Activated naive CD8-positive, alpha-beta T cell treated with anti-CD3 and anti-CD28 coated beads for 36 hours (primary cell): ENCODE measurements at places on chromosomes 2 and 18. TPM values are rescaled to one million over a fixed set of nuclear protein-coding genes. Genes with fewer than 3 reads are reported as not detected.

DNA sequence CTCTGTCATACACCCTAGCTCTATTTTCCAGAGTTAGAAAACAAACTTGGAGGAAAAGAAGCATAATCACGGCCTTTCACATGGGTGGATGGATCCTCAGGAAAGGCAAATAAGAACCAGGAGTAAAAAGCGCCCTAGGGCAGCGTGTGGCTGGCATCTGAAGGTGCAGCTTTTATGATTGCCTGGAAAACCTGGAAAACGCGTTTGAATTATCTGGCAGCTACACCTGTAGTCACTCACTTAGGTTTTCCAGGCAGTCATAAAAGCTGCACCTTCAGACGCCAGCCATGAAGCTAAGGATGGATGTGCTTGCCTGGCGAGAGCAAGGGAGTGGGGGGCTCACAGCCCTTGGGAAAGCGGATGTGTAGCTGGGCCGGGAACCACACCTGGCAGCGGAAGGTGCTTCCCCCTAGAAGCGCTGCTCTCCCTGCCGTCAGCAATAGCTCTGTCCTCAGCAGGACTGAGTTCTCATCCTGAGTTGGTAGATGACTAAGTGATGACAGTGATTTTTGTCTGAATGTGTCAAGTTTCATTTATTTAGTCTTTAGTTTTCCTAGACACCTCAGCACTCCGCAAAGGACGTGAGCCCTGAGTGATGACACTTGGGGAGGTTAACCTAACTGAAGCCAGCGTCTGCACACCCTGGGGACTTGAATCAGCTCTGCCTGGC, 82.0 kb downstream of the DCDC2C start:
- no peak for DNase-seq

TMEFF2 gene
- not detected for total RNA-seq

GKN1 gene
- total RNA-seq: not detected

DNA sequence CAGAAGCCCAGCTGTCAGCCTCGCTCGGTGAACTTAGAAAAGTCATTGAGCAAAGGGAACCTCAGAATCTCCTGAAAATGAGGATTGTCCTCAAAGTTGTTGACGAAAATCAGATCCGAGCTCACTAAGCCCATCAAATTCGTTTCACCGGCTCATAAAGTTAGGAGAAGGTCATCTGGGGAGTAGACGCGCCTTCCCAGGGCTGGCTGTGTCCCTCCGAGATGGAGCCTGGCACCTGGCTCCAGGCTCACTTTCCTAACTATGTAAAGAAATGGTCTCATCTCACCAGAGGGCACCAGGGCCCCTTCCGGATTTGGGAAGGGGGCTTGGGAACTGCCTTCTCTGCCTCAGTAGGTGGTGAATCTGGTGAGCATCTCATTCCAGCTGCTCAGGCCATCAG, 145.5 kb downstream of the PXDN start:
- no peak for DNase-seq

DNA sequence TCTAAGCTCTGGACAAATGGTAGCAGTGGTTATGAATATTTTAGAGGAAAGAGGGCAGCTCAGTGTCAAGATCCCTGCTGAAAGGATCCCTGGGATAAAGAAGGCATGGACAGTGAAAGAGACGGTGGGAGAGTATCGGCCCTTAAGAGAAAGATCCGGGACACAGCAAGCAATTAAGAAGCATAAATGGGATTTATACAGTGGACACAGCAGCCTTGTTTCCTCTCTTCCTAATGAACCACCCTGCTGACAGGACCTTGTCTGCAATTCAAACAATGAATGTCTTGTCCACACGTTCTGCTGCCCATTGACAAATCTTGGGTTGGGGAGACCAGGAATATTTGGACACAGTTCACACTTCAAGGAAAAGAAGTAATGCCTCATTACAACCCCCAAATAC, 16.5 kb downstream of the CPLX4 start:
- DNase-seq: no peak

DNA sequence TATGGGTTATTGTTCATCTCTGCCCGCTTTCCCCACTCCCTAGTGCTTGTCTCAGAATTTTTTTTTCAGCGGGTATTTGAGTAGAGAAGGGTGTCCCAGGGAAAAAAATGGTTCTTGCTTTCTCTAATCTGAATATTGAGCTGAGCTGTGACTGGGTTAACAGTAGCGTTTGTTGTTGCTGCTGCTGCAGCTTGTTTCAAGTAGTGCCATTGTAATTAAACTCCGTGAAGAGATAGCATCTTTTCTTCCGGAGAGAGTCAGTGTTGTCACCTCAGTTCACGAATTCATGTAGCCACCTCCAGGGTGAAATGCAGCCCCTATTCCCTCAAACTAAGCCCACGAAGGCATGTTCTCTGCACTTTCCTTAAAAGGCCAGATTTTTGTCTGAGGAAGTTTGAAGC, 1.5 kb upstream of the AAK1 start:
- no peak for DNase-seq

DNA sequence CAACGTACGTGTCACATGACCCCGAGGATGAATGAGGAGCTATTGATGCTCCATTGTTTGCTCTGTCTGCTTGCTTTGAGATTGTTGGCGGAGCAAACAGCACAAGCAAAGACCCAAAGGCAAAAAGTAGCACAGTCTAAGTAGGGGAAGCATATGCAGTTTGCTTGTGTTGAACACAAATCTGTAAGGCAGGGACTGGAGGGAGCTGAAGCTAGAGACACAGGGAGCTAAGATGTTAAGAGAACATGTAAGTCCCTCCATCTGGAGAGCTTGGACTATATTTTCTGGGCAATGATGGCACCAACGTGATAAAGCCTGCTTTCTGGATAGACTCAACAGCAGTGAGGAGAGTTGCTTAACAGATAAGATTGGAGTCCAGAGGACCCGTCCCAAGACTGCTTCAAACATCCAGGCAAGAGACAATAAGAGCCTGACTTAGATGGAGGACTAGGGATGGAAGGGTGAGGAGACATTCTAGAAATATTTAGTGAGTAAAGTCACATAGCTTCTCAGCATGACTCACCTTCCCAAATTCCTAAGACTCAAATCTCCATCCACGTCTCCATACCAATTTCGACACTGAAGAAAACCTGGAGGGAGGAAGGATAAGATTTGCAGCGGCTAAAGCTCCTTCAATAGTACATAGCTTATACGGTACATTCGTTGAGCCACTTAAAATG, 88.1 kb upstream of the KLF7 start:
- no peak for DNase-seq

FBLN7 gene
- 9.4 TPM for total RNA-seq

RESP18 gene
- total RNA-seq: not detected

HMSD gene
- total RNA-seq: 1.8 TPM

FEV gene
- not detected for total RNA-seq

- DNase-seq: no peak
These were observed 8.2 kb downstream of the GDF7 start for GRCh38 chr2:20674974-20675679.

MPHOSPH10 gene
- 69.5 TPM for total RNA-seq

- DNase-seq: no peak
These were observed 120.8 kb downstream of the GLI2 start for GRCh38 chr2:120856421-120856862.

DNA sequence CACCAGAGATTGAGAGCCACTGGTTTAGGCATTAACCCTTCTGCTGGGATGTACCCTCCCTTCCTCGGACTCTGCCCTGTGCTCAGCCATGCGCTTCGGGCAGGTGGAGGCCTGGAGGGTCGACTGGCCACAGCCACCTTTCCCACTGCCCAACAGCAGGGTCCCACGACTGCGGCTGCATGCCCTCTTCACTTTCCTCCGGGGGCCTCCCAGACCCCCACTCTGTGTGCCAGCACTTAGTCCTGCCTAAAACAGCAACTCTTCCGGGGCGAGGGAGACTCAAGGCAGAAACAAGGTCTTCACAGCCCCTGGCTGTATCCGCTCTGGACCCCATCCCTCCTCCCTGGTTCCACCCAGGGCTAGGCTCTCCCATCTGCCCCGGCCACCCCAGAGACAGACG, 31.3 kb upstream of the BIN1 start:
- no peak for DNase-seq

- no peak for DNase-seq
These were observed 22.8 kb downstream of the CRACDL start for GRCh38 chr2:98912957-98913915.

GRCh38 chr2:132522901-132523300, 106.3 kb downstream of the GPR39 start:
- DNase-seq: no peak

DNA sequence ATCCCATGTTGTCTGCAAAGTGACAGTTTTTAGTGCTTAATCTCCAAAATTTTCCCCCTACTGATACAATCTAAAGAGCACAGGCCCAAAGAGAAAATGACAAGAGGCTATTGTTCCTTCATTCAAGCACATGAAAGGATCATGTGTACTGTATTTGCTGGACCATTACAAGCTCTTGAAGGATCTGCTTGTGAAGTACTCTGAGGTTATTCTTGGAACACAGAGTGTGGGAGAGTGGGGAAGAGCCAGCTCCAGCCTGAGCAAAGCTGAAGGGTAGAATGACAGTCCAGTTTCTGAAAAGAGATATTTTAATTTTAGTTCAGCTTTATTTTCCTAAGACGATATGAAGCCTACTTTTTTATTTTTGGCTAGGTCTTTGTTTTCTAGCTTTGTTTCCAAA, 112.2 kb downstream of the GALNT3 start:
- no peak for DNase-seq

IL36RN gene
- total RNA-seq: not detected

GRCh38 chr2:179622112-179622511, 239.3 kb downstream of the ZNF385B start:
- no peak for DNase-seq

GRCh38 chr2:73212098-73212447, 2.0 kb upstream of the SMYD5 start:
- DNase-seq: no peak

NEU2 gene
- not detected for total RNA-seq

- no peak for DNase-seq
These were observed 3.9 kb upstream of the TMEM178A start for GRCh38 chr2:39661826-39662225.

RNF152 gene
- total RNA-seq: 0.42 TPM

- no peak for DNase-seq
These were observed 57.7 kb upstream of the TFCP2L1 start for GRCh38 chr2:121342751-121343150.

GRCh38 chr2:164824872-164825271, 16.8 kb downstream of the COBLL1 start:
- no peak for DNase-seq

LYPD6 gene
- total RNA-seq: not detected

DNA sequence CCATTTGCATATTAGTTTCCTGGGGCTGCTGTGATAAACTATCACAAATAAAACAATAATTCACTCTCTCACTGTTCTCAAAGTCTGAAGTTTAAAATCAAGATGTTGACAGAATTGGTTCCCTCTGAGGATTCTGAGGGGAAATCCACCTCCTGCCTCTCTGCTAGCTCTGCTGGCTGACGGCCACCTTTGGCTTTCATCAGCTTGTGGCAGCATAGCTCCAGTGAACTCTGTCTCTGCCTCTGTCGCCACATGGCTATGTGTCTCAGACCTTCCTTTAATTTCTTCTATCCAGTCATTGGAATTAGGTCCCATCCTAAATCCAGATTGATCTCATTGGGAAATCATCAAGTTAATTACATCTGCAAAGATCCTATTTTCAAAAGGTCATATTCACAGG, 38.9 kb upstream of the TRIM43 start:
- no peak for DNase-seq
